Stimulated activated CD8-positive, alpha-beta memory T cell treated with anti-CD3 and anti-CD28 coated beads, Interleukin-7, amount 100 ng/mL, for 1 hour (primary cell): ENCODE measurements at places on chromosomes 3 and 15.

- DNase-seq = no peak
Observed at GRCh38 chr15:54559405-54560069, 581.3 kb downstream of the UNC13C start.

GRCh38 chr3:8147711-8148110, 353.9 kb upstream of the LMCD1 start:
- DNase-seq = no peak

DNA sequence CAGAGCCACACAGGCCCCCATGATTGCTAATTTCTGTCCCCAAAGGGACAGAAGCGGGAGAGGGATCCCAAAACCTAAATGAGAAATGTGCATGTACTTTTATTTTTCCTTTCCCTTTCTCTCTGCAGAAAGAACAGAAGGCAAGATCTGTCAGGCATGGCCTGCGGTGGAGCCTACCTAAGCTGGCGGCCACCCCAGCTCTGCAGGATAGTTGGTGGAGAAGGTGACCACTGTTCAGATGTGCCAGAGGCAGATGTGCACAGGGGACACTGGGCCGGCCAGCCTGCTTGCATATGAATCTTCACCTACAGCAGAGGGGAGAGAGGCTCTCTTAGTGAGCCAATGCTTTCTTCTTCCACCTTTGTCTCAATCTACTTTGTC, 2.1 kb upstream of the AMOTL2 start:
- DNase-seq = no peak

DNA sequence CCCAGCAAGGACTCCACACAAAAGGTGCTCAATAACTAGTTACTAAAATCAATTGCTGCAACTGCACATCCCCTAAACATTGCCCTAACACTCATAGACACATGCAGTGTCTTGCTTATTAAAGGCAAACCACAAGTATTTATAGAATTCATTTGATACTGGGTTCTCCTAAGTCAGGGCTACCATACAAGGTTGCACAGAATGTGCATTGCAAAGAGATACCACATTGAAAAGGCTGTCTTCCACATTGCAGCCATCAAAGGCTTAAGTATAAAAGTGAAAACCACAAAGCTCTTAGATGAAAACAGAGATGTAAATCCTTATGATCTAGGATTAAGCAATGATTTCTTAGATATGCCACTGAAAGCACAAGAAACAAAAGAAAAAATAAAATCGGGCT, 33.6 kb upstream of the TOPAZ1 start:
- no peak for DNase-seq

DNA sequence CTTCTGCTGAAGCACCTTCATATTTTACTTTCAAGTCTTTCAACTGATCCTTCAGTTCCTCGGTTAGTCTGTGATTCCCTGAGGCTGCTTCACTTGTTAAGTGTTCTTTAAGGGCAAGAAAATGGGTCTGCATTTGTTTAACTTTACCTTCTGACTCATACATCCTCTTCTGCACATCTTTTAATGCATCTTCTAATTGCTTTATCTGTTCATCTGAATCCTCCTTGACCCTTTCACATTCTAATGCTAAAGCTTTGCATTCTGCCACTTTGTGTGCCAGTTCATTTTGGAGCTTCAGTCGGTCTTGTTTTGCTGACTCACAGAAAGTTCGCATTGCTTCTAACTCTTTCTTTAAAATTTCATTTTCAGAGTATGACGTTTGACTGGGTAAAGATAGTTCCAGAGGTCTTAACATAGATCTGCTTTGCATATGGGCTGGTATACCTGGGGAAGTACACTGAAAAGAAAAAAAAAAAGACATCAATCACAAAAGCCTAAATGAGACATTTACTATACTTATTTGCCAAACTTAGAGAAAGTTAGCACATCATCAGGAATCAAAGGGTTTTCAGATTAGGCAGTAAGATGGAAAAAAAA, 94.3 kb downstream of the UACA start:
- DNase-seq = no peak

DNA sequence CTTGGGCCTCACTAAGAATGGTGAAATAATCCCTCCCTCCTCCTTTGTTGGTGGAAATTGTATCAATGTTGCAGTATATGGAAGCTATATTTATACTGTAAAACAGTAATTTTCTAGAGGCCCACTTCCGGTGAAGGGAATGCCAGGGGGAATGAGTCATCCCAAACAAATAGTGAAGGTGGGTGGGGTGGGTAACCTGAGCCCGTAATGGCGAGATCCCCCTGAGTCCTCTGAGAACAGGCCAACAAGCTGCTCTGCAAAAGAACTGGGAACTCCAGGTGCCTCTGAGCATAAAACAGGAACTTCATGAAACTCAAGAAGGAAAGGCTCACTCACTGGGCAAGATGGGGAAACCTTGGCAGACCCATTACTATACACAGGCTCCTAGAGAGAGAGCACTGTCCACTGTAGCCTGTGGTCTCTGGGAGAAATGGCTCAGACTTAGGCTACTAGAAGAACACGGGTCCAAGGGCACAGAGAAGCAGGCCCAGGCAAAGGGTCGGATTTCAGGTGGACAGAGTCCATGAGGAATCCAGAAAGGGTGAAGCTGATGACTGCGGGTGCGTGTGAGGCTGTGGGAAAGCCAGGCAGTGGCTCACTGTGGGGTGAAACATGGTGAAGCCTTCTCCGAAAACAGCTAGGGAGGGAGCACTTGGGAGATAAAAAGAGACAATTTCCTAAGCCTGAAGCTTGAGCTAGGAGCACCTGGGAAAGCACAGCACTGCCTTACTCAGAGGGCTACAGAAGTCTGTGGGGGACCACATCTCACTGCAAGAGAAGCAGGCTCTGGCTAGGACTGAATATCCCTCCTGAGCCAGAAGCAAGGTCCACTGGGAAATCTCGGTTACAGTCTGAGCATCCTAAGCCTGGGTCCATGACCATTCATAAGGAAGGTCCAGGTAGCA, 19.8 kb downstream of the LARP6 start:
- no peak for DNase-seq

DNA sequence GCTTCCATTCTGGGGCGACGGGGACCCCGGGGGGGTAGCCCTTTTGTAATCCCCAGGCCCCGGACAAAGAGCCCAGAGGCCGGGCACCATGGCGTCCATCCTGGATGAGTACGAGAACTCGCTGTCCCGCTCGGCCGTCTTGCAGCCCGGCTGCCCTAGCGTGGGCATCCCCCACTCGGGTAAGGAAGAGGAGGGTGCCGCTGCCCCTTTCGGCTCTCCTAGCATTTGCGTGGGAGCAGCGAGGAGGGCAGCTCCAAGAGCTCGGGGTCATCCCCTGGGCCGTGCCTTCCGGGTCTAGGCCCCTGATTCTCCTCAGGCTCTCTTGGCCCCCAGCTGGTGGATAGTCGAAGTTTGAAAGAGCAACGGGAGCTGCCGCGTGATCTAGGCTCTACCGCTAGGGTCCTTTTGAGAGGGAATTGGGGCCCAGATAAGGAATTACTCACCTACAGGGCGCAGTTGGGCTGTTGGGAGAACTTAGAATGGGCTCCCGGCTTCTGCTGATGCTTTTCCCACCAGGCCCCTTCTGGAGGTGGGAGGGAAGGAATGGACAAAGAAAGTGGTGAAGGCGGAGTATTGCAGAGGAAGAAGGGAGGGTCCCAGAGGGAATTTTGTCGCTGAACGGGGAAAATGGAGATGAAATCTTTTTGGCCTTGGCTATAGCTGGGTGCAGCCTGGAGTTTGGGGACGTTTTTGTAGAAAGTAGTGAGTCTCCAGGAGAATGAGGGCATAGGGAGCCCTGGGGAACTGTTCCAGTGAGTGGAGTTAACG, 615 bp downstream of the VPS18 start:
- no peak for DNase-seq

DNA sequence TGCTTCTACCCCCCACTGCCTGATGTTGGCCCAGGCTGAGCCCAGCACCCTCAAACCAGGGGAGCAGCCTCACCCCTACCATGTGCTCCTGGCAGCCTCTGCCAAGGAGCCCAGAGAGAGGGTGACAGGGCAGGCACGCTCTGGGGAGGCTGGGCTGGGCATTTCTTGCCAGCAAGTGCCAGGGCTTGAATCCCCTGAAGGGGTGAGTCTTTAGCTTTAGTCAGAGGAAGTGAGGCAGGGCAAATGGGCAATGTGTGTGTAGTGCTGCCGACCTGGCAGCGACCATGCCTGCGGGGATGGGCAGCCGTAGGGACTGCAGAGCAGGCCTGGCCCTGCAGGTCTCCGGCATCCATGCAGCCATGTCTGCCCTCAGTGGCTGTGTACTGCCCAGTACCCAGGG, 18.1 kb downstream of the DUSP7 start:
- no peak for DNase-seq

DNA sequence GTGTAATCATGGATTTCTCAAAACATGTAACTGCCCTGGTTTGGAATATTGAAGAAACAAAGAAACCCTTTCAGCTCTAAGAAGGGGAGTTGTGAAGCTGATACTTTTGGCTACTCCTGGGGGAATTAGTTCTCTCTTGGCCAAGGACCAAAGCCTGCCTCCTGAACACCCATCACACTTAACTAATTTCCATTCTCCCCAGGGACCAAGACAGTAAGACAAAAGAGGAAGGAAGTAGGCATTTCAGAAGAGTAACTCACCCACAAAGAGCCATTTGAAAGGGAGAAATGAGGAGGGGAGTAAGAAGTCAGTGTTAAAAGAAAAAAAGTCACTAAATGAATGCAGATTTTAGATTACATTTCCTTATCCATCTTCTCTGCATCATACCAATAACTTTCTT, 328.0 kb upstream of the SOX2 start:
- DNase-seq = no peak

- no peak for DNase-seq
Observed at GRCh38 chr3:169311381-169311780, 352.1 kb downstream of the MECOM start.

GRCh38 chr15:78987556-78988360, 42.9 kb upstream of the CTSH start:
- DNase-seq = no peak

DNA sequence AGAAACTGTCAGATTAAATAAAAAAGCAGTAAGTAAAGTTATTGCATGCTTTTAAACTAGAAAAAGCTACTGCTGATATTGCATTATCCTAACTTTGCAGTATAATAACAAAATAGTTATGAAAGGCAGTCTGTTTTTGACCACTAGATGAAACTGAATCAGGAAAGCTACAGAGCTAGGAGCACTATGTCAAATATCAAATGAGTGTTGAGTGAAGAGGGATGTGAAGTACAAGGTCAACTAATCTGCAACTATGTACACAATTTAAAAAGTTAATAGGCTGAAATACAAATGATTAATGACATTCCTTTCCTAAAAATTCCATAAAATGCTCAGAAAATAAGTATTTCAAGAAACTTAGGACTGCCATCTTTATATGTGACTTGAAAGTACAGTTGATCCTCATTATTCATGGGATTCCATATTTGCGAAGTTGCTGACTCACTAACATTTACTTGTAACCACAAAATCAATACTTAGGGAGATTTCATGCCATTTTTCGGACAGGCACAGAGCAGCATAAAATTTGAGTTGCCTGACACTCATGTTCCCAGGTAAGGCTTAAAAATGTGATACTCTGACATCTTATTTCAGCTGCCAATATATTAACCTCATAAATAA, 34.5 kb downstream of the SLC4A7 start:
- DNase-seq = no peak

DNA sequence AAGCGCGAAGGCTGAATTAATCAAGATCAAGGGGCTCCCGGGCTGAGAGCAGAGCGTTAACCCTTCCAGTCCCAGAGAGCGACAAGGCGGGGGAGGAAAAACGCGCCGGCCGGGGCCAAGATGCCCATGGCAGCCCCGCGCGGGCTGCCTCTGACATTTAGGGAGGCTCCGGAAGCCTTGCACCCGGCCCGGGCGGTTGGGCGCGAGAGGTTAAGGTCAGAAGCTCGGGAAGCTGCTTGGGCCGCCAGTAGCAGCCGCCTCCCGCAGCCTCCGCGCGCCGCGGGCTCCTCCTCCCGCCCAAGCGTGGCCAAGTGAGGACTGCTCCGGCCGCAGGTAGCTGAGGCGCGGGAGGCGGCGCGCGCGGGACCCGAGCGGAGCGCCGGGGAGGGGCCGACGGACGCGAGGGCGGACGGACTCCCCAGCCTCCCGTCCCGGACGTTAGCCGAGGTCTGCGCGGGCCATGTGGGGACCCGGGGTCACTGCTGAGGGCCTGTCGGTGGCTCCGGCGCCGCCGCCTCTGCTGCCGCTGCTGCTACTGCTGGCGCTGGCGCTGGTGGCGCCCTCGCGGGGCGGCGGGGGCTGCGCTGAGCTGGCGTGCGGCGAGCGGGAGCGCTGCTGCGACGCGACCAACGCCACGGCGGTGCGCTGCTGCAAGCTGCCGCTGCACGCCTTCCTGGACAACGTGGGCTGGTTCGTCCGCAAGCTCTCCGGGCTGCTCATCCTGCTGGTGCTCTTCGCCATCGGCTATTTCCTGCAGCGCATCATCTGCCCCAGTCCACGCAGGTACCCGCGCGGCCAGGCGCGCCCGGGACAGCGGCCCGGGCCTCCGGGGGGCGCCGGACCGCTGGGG, at the start of gene C3orf80:
TSS of gene C3orf80 (plus strand) at position 247 of the 850 bp plus-strand sequence. CDS start at position 461, 214 bp downstream.
- no peak for DNase-seq

- DNase-seq = no peak
Observed at GRCh38 chr3:40172560-40172959, 136.9 kb upstream of the EIF1B start.

DNA sequence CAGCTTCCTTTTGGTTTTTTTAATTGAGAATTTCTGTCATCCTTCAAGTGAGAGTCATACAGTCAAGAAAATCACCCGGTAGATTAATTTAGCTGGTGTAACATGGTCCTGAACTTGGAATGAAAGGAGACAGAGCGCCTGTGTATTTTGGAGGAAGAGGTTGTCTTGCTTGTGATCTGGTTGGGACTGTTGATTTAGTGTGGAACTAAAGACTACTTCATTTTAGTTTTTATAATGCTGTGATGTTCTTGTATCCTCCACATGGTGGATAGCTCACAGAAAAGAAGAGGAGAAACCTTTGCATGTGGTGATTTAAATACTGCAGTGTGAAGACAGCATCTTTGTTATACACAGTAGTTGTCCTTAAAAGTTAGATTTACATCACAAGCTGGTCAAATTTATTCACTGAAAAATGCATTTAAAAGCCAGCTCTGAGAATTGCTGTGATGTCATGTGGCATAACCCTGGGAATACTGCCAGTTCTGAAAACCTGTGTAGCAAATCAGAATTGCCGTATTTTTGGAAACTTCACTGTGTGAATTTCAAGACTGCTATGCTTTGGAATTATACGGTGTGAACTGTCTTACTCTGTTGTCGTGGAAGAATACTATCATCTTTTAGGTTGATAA, 268.5 kb downstream of the PTPRG start:
- no peak for DNase-seq

- no peak for DNase-seq
Observed at GRCh38 chr3:111676211-111677006, 81.3 kb upstream of the ZBED2 start.

DNA sequence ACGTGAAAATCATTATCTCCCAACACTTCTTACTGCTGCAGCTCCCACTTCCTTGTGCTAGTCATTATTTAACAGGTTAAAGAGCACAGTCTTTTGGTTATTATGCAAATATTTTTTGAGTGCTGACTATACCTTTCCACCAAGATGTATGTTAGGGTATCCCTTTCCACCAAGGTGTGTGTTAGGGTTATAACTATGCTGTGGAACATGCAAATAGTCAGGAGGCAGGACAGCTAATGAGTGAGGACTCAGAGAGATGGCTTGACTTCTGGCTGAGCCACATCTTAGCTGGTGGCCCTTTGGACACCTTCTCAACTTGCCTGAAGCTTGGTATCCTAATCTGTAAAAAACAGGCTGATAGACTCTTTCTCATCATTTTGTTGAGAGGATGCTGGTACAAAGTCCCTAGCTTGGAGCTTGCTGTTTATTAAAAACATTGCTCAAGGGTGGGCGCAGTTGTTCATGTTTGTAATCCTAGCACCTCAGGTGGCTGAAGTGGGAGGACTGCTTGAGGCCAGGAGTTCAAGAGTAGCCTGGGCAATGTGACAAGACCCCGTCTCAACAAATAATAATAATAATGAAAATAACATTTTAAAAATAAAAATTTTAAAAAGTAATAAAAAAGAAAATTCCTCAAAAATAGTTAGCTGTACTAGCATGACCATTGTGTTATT, 160.5 kb upstream of the ADAMTS9 start:
- DNase-seq = no peak
